EL (cell line): ENCODE measurements at places on chromosomes 7 and 10.

GRCh38 chr10:50624413-50624865 is 683 bp upstream of the SGMS1 start:
- peak; percentile 95 for DNase-seq

- DNase-seq = peak; percentile 58
These were observed at the start of gene HTRA1 for GRCh38 chr10:122461367-122461728. HTRA1 (plus strand) TSS chr10:122461553; CDS start chr10:122461653, 100 bp downstream.

- peak; percentile 79 for DNase-seq
These were observed 768 bp downstream of the CHCHD2 start for GRCh38 chr7:56105508-56105907.

DNA sequence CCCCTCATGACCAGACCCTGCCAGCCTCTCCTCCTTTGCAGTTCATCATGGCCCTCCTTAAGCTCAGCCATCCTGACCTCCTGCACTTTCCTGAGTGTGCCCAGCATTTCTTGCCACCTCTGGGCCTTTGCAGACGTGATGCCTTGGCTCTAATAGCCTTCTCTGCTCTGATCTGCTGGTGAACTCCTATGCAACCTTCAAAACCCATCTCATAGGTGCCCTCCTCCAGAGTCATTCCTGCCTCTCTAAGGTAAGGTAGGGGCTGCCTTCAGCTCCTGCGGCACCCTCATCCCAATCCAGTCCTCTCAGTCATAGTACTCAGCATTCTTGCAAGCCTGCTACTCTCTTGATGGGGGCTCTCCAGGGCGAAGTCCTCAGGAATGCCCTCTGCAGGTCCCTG is 19.3 kb upstream of the ELN start:
- no peak for DNase-seq

DNA sequence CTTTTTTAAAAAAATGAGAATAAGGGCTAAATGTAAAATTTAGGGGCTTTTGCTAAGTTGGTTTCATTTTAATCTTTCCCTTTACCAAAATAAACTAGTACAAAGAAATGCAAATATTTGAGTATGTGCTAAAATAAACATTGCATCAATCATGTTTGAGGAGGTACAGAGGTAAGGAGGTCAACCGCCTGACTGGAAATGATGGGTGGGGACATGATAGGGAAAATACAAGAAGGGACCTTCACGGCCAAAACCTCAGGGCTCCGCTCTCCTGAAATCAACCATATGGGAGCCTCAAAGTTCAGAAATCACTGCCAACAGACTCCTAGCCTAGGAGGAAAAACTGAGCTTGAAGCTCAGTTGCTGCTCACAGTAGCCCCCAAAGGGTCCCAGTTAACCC is 207.6 kb downstream of the AHR start:
- DNase-seq = no peak

DNA sequence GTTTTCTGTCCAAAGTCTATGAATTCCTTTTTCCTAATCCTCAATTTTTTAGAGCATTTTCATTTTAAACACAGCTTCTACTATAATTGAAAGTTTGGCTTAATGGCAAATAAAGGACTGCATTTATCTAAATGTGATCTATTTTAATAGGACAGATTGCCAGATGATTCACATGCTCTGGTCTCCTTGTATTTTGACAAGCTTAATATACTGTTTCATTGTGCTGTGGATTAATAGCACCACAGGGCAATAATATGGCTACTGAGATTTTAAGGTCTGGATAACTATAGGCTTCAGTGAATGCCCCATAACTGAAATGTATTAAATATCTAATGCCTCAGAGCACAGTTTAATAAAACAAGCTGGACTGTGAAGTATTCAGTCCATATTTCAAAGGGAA is 1362.8 kb downstream of the XPNPEP1 start:
- DNase-seq = no peak

DNA sequence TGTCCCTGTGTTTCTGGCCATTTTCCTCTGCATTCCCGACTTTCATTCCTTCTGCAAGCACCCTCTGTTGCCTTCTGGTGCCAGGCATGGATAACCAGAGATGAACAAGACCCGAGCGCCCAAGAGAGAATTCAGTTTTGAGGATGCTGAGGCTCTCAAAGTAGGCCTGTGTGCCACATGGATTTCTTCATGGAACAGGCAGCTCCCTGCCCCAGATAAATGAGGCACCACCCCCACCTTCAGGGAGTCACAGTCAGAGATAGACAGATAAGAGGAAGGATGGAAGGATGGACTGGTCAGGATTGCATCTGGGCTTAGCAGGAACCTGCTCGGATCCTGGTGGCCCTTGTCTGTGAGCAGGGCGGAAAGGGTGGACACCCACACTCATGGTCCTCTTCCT is 49.4 kb downstream of the ADCYAP1R1 start:
- no peak for DNase-seq

DNA sequence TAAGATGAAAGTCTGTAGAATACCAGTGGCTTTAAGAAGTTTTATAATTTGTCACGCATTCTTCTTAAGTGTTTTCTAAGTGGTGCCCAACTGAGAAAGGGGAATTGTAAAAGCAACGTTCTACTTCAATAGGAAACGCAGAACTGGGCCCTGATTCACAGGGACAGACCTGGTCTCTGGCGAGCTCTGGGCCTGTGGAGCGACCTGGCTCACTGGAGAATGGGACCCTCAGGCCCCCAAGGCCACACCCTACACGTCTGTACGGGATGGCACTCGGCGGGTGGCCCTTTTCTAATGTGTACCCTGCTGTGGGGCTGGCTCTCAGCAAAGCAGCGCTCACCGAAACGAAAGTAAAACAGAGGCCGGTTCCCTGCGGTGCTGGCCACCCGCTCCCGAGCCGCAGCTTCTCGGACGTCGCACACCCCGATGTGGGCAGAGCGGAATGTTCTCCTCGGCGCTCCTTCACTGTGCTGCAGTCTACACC is 205.0 kb downstream of the DIP2C start:
- DNase-seq = no peak
